NCI-H187 treated with DMSO at 0.1 percent for 48 hours (cell line): ENCODE measurements at places on chromosomes 3 and 15.

- DNase-seq = no peak
These were observed 345.1 kb downstream of the PLOD2 start for GRCh38 chr3:145815707-145816413.

DNA sequence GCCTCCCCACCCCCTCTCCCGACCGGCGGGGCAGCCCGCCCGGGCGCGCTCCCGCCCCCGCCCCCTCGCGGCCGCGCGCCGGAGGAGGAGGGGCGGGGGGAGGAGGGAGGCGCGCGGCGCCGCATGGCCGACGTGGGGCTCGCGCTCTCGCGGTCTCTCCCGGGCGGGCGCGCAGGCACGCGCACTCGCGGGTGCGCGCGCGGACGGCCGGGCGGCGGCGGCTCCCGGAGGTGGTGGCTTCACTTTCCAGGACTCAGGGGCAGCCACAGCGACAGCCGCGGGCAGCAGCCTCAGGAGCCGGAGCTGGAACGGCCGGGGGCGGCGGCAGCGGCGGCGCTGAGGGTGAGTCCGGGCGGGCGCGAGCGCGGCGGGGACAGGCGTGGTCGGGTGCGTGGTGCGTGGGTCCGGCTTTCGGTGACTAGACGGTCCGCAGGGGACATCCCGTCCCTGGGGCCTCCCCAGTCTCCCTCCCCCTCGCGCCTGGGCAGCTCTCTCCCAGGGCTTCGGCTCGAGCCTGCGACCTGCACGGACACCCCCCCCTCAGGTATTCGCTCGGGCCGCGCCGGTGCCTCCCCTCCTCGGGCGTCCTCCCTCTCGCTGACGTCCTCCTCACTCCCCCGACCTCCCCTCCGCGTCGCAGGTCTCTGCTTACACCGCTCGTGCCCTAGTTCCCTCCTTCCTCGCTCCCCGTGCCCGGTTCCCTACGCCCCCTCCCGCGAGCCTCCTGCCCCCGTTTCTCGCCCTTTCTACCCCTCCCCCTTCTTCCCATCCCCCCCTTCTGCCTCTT, at the start of gene UBE2E2:
Gene UBE2E2, plus strand, starts transcription at position 407 of the 787 bp plus-strand sequence.
- no peak for DNase-seq

- no peak for DNase-seq
These were observed 91.6 kb downstream of the MESD start for GRCh38 chr15:80898040-80898439.

DNA sequence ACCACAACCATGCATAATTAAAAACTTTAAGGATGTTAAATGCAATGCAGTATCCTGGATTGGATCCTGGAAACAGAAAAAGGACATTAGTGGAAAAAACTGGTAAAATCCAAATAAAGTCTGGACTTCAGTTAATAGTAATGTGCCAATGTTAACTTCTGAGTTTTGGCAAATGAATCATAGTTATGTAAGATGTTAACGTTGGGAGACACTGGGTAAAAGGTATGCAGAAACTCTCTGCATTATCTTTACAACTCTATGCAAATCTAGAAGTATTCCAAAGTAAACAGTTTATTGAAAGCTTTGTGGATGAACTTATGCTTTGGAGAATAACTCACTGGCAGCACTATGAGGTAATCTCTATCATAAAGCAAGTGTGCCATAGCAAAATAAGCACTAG, 357.4 kb downstream of the RORA start:
- no peak for DNase-seq

DNA sequence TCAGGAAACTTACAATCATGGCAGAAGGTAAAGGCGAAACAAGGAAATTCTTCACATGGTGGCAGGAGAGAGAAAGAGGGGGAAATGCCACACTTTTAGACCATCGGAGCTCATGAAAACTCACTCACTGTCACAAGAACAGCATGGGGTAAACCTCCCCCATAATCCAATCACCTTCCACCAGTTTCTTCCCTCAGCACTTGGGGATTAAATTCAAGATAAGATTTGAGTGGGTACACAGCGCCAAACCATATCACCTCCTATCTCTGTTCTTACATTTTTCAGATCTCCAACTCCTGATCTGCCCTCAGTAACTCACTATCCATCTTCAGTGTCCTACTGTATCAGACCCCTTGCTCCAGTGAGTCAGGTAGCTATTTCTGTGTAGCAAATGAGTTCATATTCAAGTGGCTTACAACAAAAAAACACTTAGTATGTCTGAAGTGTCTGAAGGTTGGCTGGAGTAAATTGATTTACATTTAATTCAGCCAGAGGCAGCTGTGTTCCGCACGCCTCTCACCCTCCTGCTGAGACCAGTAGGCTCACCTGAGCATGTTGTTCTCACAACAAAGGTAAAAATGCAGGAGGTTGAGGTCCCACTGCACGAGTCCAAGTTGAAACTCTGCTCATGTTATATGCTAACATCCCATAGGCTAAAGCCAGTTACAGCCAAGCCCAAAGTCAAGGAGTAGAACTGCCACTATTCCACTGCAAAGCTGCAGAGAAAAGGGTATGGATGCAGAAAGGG, 180.7 kb upstream of the LMCD1 start:
- DNase-seq = peak; percentile 70

GRCh38 chr3:24229468-24230221, 265.0 kb downstream of the THRB start:
- DNase-seq = no peak

- DNase-seq = no peak
These were observed 15.4 kb downstream of the PLXNA1 start for GRCh38 chr3:126998320-126998719.

DNA sequence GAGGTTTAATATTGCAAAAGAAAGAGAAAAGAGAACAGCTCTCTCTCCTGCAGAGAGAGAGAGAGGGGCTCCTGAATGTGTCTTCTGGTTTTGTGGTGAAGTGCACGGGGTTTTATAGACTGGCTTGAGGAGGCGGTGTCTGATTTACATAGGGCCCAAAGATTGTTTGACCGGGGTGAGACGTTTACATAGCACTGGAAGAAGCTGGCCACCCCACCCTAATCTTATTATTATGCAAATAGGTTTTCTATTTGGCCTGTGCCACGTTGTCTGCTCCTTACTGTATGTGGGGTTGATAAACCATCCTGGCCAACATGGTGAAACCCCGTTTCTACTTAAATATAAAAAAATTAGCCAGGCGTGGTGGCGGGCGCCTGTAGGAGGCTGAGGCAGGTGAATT, 268.6 kb downstream of the SV2B start:
- DNase-seq = no peak

GRCh38 chr3:16369885-16370284, 104.9 kb downstream of the OXNAD1 start:
- no peak for DNase-seq

DNA sequence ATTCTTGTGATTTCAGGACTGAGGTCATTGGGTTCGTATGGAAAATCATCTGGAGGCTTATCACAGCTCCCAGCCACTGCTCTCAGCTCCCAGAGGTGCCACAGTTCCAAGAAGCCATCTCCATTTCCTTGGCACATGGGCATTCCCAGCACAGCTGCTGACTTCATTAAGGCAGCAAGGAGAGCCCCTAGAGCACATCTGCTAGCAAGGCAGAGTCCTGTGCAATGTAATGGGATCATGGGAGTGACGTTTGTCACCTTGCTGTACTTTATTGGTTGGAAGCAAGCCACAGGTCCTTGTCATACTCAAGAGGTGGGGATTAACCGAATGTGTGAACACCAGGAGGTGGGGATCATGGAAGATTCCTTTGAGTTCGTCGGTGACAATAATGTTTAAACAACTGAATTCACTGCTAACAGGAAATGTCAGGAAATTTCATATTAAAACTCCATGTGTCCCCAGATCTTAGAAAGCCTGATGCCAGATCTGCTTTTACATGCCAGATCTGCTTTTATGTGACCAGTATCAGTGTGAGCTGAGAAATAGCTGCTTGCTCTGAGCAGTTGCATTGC, 148.8 kb downstream of the GABRG3 start:
- no peak for DNase-seq

GRCh38 chr3:87186608-87187159, 40.4 kb upstream of the CHMP2B start:
- DNase-seq = no peak

DNA sequence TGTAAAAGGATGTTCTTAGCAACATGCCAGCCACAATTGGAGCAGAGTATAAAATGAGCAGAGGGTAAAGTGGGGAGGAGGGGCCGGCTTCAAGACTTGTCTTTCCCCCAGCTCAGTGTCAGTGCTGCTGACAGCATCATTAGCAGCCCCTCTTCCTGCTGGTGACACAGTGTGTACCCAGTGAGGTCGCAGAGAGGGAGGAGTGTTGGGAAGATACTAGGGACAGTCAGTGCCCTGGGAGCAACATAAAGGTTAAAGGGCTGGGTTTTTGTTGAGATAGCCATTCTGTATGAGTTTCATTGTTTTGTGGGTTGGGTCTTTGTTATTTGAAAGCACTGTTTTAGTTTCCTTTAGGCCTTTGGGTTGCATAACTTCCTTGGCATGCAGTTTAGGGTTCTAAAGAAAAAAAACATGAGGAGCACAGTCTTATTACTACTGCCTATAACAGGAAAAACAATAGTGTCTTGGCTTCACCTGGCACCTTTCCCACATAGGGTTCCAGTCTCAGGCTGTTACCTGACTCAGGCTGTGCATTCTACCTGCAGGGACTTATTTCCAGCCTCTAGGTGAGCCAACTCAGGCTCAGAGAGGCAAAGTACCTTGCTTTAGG, 94.1 kb upstream of the SKOR1 start:
- DNase-seq = no peak

GRCh38 chr3:171193693-171194092, 167.2 kb upstream of the SLC2A2 start:
- no peak for DNase-seq

DNA sequence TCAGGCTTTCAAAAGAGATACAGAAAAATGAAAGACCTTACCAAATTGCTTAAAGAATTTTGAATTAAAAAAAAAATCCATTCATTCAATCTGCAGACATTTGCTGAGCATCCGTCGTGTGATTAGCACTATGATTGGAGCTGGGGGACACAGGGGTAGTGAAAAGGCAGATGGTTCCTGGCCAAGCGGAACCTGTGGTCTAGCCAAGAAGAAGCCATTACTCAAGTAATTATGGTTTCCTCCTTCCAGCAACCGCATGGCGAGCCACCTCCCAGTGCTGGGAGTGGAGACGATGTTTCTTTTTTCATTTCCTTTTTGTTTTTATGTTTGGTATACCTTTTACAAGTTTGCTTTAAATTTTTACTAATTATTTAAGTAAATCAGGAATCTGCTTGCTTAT, 140.2 kb downstream of the CACNA2D3 start:
- no peak for DNase-seq

DNA sequence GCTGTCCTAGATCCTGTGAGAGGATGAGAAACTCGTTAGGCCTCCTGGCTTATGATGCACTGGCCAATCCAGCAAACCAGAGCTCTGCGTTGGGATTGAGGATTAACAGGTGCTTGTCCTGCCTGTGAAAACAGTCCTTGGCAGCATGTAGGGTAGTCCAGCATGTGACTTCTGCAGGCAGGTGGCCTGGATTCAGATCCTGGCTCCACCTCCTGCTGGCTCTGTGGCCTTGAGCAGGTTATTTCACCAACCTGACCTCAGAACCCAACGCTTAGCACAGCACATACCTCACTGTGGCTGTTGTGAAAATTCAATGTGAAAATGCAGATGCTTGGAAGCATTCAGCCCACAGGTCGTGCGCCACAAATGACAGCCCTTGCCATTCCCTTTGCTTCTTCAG, 33.6 kb downstream of the PLA2G4D start:
- no peak for DNase-seq

GRCh38 chr15:98955331-98955730, 52.3 kb downstream of the PGPEP1L start:
- DNase-seq = no peak

GRCh38 chr15:71779073-71779797, 31.1 kb upstream of the NR2E3 start:
- no peak for DNase-seq

GRCh38 chr3:183287301-183287971, 34.4 kb downstream of the B3GNT5 start:
- no peak for DNase-seq

- no peak for DNase-seq
These were observed 36.0 kb downstream of the MORC1 start for GRCh38 chr3:109081746-109082510.

- no peak for DNase-seq
These were observed 9.3 kb upstream of the ATP13A4 start for GRCh38 chr3:193564012-193564411.

DNA sequence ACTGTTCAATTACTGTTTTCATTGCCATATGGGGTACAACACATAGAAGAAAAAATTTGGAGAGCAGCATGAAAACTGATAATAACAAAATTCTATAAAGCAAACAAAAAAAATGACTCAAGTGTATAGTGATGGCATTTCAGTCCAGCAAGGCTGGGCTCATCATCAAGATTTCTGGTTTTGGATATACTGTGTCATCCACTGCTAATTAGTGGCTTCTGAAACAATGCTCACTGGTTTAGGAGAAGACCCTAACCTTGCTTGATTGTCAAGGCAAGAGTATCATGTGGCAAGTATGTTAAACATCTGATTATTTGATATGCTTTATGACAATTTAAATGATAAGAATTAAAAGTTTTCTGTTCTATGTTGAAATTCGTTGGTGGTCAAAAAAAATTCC, 96.9 kb downstream of the RFX7 start:
- DNase-seq = no peak

DNA sequence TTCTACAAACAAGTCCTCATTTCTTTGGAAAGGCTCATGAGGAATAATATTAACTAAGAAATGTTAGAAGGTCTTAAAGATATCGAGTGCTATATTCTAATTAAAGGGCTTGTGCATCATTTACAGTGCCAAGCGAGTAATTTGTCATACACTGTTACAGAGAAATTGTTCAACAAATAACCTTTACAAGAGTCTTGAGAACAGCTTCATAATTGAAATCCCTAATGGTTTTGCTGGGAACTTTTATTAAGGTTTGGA, 209.5 kb downstream of the MECOM start:
- no peak for DNase-seq

- DNase-seq = no peak
These were observed 4.0 kb downstream of the BAHD1 start for GRCh38 chr15:40444736-40445135.

DNA sequence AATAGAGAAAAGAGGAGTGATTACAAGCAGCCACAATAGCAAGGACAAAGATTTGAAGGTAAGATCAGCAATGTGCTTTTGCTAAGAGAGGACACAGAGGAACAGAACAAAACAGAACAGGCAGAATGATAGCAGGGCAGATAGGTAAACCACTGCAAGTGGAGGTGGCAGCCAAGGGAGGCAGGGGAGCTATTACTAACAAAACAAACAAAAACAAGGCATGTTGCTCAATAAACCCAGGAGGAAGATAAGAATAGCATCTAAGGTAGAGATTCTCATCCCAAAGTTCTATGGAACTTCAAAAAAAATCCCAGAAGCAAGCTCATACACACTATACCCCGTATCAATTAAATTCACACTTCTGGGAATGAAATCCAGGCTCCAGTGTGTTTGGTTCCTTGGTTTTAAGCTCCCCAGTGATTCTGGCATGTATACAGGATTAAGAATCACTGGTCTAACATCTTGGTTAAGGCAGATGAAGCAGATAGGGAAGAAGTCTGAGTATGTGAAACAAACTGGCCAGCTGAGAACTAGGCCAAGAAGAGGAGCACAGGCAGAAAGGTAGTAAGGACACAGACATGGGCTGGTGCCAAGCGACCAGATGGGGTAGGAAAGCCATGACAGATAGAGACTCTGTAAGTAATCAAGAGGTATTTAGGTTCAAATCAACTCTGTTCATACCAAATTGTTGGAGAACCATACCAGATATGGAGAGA, 189.2 kb downstream of the DTWD1 start:
- no peak for DNase-seq
